ENCODE measurements at places on chromosomes 3 and 15.

DNA sequence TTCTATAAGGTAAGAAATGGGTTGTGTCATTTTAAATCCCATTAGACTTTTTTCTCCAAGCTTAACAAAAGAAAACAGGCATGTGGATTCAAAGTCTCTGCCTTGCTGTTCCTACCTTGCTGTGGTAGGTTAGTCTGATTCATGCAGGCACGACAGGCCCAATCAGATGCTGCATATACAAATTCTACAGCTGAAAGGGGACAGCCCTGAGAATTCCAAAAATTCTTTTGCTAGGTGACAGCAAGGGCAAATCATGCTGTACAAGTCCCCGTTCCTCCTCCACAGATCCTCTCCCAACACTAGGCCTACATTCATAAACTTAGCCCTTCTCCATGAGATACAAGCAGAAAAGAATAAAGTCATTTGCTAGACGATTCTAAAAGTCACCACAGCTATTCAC is 161.2 kb upstream of the THBS1 start:
- no peak for DNase-seq

GRCh38 chr3:125641891-125642290 is 46.6 kb upstream of the OSBPL11 start:
- no peak for DNase-seq

DNA sequence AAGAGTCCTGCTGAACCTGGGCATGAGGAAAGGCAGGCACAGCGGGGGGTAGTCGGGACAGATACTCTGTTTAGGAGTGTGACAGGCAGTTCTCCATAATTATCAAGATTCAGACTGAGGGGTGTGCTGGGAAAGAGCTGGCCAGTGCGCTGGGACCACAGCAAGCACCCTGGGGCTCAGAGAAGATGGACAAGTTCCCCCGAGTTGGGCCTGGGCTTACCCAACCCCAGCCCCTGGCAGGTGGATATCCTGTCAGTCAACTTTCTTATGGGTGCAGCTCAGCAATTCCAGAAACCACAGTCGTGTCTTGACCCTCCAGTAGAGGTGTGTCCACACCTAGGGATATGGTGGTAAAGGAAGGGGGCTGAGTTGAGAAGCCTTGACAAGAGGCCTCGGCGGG is 49.2 kb upstream of the PRR20G start:
- DNase-seq = no peak

GRCh38 chr3:52119099-52119498 is 35.1 kb downstream of the POC1A start:
- no peak for DNase-seq

DNA sequence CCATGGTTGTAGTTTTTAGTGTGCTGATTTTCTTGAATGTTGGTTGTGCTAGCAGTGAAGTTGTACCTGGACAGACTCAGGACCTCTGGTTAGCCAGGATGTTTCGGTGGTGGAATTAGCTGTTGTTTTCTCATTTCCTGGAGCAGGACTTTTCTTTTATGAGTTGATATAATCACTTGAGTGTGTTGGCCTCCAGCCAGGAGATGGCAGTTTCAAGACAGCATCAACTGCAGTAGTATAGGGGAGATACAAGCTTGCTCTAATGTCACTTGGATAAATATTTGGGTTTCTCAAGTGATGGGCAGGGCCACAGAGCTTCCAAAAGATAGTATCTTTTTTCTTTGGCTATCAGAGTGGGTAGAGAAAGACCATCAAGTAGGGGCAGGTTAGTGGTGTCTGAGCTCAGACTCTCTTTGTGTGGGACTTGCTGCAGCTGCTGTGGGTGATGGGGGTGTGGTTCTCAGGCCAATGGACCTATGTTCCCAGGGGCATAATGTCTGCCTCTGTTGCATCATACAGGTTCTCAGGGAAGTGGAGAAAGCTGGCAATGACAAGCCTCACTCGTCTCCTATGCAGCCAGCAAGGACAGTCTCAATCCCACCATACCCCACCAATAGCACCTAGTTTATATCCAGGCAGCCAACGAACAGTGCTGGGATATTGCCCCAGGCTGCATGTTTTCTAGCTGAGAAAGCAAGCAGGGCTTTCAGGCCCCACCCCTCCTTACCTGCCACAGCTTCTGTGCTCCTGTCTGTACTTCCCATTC is 14.6 kb upstream of the OR5K2 start:
- no peak for DNase-seq

GRCh38 chr3:194140520-194141414 is 4.8 kb downstream of the HES1 start:
- DNase-seq = no peak
